ENCODE measurements at places on chromosomes 5 and 9.

GRCh38 chr5:95932941-95933340, 28.7 kb downstream of the ELL2 start:
- no peak for DNase-seq

DNA sequence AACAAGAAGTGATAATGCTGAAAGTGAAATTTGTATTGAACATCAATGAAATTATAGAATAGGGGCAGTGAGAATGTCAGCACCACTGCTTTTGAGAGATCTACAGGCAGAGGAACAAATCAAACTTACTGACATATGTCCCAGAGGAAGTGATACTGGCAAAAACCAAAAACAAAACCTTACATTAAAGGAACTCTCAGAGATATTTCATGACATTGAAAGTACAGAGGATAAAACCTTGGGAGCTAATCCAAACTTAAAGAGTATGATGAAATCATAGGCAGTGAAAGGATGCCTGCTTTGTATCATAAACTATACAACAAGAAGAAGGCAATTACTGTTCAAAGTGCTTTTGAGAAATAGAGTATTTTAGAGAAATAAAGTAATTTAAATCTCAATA, 90.4 kb upstream of the SV2C start:
- DNase-seq: no peak

- no peak for DNase-seq
These were observed 24.1 kb upstream of the PTGS1 start for GRCh38 chr9:122346478-122347347.

DNA sequence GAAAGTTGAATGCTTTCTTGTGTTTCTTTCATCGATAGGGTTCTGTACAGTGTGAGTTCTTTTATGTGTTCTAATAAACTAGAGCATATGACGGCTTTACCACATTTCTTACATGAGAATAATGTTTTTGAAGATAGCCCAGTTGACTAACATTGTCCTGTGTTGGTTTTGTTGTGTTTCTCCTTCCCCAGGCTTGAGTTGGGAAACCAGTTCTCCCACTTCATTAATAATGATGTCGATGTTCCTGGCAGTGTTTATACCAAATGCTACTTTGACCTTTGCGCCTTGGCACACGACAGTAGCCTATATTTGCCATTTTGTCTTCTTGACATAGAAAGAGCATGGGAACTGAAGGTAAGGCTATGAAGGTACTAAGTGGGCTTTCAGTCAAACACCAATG, 14.4 kb upstream of the ZNF782 start:
- no peak for DNase-seq

DNA sequence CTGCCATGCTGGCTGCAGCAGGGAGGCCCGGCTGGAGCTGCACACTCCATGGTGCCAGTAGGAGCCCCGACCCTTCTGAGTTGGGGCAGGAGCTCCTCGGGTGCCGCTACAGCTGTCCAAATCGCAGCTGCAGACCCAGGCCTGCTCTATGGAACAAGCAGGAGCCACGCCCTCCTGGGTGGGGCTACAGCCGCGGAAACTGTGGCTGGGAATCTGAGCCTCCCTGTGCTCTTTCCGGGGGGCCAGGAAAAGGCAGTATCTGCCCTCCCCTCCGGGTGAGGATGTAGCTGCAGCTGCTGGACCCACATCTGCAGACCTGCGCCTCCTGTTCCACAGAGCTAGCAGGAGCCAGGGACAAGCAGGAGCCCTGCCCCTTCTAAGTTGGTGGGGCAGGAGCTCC, 278.9 kb upstream of the ACTBL2 start:
- no peak for DNase-seq

DNA sequence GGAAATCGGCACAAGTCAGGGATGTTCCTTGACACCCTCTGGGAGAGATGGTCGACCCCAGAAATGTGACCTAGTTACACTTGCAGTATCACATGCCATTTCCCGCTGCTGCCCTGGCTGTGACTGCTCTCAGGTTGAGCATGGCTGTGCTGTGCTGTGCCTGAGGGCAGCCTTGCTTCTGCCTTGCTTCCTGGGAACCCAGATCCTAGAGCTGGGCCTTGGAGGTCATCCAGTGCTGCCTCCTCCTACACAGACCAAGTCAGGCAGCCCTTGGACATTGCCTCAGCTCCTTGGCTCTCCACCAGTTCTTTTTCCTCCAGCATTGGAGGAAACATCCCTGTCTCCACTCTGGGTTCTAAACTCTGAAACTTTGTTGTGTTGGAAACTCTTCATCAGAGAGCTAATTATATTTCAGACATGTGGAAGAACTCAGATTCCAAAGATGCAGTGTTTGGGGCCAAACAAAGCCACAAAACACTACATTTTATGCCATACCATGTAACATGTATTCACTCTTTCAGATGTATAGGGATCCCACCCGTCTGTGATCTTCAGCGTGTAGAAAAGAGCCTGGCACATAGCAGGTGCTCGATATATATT, 6.1 kb downstream of the MAMDC2 start:
- no peak for DNase-seq

DNA sequence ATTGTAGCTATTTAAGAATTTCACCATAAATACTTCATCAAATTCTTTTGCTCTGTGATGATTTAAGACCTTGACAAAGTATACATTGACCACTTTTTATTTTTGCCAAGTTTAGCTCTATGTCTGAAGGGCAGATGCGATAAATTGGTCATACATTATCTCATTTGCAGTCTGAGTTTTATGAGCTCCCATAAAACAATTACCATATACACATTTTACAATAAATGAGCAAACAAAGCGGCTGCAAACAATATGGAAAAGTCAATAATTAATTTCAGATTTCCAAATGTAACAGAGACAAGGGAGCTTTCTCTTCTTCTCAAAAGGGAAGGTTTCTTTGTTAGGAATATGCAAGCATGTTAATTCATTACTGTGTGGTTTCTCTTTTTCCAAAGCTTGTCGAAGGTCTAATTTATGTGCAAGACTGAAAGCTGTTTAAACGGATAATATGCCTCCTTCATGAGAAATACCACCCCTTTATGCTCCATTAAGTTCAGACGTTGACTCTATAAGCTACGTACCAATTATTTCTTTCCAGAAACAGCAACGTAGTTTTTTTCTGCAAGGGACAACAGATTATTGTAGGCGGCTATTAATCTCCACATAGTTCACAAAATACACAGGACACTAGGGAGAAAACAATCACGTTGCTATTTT, 7.0 kb upstream of the IZUMO3 start:
- no peak for DNase-seq

DNA sequence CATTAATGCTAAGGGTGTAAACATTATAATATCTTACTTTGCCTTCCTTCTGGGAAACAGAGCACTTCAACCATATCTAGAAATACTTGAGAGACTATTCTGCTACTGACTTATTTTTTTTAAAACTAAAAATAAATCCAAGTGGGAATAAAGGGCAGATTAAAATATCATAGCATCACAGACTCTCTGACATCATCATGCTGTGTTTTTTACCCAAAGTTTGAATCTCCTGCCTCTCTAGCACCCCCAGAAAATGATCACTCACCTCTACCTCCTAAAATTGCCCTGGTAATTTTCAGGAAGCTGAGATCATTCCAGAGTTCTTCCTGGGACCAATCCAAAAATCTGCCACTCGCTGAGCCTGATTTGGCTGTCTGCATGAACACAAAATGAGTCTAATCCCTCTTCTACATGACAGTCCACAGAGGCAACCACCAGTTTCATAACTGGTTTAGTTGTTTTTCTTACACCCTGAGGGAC, 813.8 kb upstream of the DMAC1 start:
- no peak for DNase-seq

DNA sequence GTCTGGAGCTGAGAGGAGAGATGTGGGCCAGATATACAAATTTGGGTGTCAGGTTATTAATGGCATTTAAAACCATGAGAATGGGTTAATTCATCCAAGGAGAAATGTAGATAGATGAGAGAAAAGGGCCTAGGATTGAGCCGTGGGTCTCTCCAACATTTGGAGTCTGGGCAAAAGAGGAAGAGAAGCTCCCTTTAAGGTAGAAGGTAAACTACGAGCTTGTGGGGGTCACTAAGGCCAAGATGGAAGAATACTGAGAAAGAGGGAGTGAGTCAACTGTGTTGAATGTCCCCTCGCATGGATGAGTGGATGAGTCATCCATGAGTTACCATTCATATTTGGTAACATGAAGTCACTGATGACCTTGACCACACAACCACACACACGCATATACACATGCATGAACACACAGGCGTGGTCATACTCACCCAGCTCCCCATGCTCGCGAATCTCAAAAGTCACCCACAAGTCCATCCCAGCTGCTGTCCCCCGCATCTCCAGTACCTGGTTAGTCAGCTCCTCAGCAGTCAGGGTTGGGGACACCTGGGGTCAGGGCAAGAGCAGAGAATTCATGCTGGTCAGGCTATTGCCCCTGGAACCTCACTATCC, 6.8 kb upstream of the FCHSD1 start:
- no peak for DNase-seq

- no peak for DNase-seq
These were observed 344.9 kb downstream of the ARL15 start for GRCh38 chr5:53965459-53965858.

DNA sequence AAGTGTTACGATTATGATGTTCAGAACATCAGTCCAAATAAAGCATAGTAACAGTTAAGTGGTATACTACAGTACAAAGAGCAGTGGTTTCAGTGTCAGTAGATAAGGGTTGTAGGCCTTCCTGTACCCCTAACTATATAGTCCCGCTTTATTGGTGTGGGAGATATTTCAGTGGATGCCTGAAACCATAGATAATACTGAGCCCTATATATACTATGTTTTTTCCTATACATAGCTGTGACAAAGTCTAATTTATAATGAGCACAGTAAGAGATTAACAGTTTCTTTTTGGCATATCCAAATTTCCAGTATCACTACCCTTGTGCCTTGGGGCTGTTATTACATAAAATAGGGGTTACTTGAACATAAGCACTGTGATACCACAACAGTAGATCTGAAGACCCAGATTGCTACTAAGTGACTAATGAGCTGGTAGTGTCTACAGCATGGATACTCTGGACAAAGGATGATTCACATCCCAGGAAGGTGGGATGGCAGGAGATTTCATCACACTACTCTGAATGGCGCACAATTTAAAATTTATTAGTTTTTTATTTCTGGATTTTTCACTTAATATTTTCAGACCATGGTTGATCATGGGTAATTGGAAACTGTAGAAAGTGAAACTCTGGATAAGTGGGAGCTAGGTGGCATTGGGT, 119.3 kb downstream of the RPS23 start:
- DNase-seq: no peak

Data from hypothalamus (tissue), 51 donors.